Hematopoietic multipotent progenitor cell treated with erythropoietin and hydrocortisone succinate and interleukin-3 and kit ligand, for 15 days (in vitro differentiated cells): ENCODE measurements at places on chromosomes 11 and 22.
A peak's percentile ranks its signal among the peaks of the same experiment; 100 is the strongest.

DNA sequence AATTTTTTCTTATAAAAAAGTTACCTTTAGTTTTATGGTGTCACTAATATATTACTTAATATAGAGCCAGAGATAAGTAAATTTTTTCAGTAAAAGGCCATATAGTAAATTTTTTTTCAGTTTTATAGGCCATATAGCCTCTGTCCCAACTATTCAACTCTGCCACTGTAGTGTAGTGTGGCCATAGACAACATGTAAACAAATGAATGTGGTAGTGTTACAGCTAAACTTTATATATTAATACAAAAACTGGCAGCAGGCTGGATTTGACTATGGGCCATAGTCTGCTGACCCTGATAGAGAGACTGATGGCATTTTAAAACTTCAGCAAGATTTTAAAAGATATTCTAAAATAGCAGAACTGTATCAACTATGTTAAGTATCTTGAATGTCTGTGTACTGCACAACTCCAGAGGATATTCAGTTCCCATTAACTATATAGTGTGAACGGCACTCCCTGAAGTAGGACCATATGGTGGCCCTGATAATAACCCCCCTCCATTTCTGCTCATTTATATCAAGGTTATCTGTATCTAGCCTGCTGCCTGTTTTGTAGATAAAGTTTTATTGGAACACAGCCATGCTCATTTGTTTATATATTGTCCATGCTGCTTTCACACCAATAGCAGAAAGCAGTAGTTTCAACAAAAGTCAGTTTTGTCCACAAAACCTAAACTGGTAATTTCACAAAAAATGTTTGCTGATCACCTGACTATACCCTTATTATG, 71.6 kb downstream of the PRMT3 start:
- DNase-seq: peak; percentile 95

DNA sequence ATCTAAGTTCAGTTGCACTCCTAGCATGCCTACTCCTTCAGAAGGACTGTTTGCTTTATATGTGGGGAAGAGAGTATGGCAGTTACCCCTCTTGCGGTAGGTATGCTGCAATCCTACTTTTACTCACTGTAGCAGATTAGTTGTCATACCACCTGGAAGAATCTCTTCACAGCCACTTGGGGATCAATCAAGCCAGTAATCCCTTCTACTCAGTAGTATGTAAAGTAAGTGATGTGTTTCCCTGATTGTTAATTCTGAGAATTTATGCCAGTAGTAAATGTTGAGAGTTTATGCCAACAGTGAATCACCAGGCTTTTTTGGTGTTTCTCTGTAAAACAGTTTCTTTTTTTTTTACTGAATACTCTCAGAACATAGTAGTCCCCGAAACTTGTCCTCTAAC, 34.4 kb downstream of the PRMT3 start:
- DNase-seq: no peak

GRCh38 chr11:11416917-11417316, 63.9 kb upstream of the CSNK2A3 start:
- DNase-seq: no peak

DNA sequence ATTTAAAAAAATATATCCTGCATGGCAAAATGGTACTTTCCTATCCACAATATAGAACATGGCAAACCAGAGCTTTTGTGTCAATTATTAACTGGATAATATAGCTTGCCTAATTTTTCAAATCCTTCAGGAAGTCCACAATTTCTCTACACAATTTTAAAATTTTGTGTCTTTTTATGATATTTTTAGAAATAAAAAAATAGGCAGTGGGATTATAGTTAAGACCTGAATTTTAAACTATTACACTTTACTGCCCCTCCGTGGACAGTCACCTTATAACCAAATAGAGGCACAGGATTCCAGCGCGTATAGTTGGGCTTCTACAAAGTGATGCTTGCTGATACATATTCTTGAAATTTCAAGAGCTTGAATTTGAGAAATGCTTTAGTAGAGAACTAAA, 2.1 kb upstream of the DMC1 start:
- peak; percentile 58 for DNase-seq

DNA sequence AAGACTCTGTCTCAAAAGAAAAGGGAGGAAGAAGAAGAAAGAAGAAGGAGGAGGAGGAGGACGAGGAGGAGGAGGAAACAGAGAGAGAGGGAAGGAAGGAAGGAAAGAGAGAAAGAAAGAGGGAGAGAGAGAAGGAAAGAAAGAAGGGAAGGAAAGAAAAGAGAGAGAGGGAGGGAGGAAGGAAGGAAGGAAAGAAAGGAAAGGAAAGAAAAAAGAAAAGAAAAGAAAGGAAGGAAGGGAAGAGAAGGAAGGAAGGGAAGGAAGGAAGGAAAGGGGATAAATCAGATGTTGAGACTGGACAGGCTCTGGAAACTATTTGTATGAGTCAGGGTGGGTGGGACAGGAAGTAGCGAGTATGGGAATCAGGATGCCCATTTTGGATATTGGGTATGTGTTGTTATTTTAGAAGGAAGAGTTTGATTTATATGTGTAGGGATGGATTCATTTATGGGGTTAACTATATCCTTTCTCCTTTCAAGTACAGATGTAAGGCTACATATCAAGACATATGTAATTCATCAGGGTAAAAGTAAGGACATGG, 6.0 kb upstream of the RPL3 start:
- DNase-seq: no peak

GRCh38 chr11:114033066-114033465, 26.4 kb upstream of the ZBTB16 start:
- DNase-seq: no peak

- DNase-seq: no peak
Observed at GRCh38 chr22:28734393-28734792, 7.2 kb downstream of the CHEK2 start.

DNA sequence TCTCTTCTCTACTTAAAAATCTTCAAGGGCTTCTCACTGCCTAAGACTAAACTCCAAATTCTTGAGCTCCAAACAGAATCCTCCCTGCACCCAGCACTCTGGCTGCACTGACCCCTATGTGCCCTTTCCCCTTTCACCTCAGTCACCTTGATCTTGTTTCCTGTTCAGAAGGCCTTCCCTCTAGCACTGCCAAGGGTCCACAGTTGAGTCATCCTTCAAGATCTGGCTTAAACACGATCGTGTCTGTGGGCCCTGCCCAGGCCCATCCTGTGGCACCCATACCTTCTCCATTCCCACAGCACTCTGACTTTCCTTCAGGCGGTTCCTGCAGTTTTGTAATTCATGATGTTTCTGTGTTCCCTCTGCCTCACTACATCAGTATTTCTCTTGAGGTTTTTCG, 129.2 kb downstream of the ARL14EP start:
- no peak for DNase-seq

DNA sequence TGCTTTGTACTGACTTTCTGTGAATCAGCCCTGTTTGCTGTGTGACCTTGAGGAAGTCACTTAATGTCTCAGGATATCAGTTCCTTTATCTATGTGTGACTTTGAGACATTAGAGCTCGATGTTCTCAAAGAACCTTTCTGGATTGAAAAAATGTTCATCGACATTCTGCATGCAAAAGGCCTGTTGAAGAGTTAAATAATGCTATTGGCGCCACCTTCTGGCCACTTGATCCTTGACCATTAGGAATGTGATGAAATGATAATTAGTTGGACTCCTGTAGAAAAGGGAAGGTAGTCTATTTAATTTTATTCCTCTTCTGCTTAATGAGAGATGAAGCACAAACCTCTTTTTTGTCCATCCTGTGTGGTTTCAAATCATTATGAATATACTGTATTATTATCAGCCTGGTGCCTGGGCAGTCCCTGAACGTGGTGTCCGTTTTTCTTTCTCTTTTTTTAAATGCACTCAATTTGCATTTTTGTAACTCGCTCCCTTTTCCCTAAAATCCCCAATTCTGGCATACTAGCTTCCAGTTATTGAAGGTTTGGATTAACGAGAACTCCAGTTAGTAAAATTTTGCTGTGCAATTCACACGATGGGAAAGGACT, 20.7 kb downstream of the ELF5 start:
- DNase-seq: peak; percentile 75

- peak; percentile 59 for DNase-seq
Observed at GRCh38 chr11:18588297-18589252, at the start of gene UEVLD. UEVLD (minus strand) TSS chr11:18588734; CDS start chr11:18588654, 80 bp downstream.

GRCh38 chr11:62242021-62242420, at the start of gene SCGB1D2:
SCGB1D2 (plus strand) TSS chr11:62242239; CDS start chr11:62242308, 69 bp downstream.
- no peak for DNase-seq

GRCh38 chr22:29216873-29217666, 11.4 kb downstream of the EMID1 start:
- DNase-seq: no peak

DNA sequence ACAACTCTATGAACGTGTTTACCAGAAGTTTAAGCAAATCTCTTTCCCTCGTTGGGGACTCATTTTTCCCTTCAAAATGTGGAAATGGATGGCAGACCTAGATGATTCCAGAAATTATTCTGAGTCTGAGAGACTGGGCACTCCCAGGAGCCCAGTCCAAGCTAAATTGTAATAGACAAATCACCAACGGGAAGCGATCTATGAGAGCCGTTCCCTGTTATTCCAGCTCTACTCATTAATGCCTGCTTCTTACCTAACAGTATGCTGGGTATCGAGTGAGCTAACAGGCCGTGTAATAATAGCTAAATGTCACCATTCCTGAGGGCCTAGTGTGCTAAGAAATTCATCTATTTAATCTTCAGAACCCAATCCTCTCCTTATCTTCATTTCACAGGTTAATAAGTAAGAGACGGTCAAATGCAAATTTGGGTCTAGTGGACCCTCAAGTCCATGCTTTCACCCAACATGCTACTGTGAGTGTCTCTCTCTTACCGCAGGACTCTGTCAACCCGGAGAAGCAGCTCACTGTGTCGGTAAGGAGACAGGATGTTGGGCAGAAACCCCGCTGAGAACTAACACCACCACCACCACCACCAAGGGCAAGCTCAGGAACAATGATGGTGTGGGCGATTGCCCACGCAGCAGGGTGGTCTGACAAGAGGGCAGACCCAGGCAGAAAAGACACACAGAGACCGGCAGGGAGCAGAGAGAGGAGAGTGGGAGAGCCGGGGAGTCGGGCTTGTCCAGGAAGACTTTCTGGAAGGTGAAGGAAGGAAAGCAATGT, 57.1 kb upstream of the TIMP3 start:
- no peak for DNase-seq
